Occipital lobe (tissue), 3 donors: ENCODE measurements at places on chromosomes 4 and X.

DNA sequence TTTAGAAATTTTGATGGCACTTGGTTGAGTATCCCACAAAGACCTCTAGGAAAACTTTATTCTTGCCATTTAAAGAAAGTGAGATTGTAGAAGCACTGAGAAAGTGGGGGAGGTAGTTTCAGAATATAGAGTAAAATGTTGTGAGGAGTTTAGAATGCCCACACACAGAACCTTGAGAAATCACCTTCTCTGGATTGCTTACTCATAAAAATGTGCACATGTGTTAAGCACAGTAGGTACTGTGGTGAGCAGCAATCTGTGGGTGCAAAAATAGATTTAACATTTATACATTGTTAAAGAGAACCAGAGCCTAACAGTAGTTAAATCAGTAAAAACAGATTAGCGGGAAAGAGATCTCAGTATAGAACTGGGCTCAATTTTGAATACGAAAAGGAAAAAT, 201.2 kb upstream of the NWD2 start:
- DNase-seq: no peak

- DNase-seq: no peak
Observed at GRCh38 chrX:133151336-133151735, 54.4 kb upstream of the USP26 start.

- DNase-seq: no peak
Observed at GRCh38 chr4:100826808-100827548, 309.2 kb upstream of the EMCN start.

DNA sequence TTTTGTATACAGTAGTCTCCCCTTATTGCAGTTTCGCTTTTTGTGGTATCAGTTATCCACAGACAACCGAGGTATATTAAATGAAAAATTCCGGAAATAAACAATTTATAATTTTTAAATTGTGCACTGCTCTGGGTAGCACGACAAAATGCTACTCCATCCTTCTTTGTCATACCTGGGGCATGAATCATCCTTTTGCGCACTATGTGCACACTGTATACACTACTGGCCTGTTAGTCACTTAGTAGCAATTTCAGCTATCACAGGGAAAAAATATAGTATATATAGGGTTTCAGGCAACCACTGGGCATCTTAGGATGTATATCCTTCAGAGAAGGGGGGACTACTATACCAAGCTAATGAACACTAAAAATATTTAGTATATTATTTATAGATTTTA, 198.8 kb upstream of the FAT4 start:
- no peak for DNase-seq

DNA sequence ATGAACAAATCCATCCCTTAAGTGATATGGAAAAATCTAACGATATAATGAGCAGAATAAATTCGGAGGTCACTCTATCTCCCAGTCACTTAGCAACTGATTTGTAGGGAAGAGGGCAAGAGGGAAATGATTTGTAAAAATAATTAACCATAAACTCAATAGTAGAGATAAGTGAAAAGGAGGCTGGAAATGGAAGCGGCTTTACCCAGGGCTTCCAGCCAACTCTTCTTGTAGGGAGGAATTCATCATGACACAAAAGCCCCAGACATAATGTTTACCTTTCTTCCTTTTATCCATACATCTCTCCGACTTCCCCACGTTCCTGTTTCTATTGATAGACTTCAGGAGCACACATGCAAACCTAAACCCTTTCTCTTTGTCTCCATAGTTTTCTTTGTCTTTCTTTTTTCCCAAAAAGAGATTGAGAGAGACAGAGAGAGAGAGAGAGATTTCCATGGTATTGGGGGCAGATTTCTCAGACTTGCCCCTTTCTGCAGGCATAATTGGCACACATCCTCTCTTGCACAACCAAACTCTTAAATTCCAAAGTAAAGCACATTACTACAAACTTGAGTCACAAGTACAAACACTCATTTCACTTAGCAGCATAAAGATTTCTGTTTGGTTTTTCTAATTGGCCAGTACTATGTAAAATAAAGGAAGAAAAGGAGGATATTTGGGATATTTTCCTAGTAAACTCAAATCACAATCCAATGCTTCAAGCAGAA, 140.9 kb downstream of the MAPK10 start:
- no peak for DNase-seq

- no peak for DNase-seq
Observed at GRCh38 chrX:148416931-148417330, 83.5 kb upstream of the AFF2 start.

GRCh38 chr4:143384381-143384994, 47.8 kb downstream of the GAB1 start:
- no peak for DNase-seq

- no peak for DNase-seq
Observed at GRCh38 chrX:68695206-68695845, 47.9 kb downstream of the STARD8 start.

GRCh38 chr4:87053802-87054767, 119.3 kb downstream of the AFF1 start:
- DNase-seq: no peak

GRCh38 chr4:41550308-41550707, 12.4 kb downstream of the LIMCH1 start:
- DNase-seq: no peak

- no peak for DNase-seq
Observed at GRCh38 chrX:39888730-39889129, 209.0 kb downstream of the BCOR start.

DNA sequence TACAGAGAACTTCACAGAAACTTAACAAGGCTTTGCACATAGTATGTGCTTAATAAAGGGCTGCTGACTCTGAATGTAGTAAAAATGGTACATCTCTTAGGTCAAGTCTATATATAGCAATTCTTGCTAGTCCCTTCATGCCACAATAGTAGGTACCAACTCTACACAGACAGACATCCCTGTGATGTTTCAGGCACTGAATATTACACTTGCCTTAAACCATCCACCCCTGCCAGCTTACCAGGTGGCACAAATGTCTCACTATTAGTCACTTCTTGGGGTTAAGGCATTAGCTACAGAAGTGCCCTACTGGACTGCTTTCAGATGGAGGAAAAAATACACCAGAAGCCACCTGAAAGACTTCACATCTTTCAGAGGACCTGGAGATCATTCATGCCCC, 86.3 kb upstream of the CITED1 start:
- DNase-seq: no peak

- no peak for DNase-seq
Observed at GRCh38 chr4:115275615-115276014, 162.2 kb upstream of the NDST4 start.

- DNase-seq: no peak
Observed at GRCh38 chrX:11899091-11899490, 141.1 kb downstream of the MSL3 start.

DNA sequence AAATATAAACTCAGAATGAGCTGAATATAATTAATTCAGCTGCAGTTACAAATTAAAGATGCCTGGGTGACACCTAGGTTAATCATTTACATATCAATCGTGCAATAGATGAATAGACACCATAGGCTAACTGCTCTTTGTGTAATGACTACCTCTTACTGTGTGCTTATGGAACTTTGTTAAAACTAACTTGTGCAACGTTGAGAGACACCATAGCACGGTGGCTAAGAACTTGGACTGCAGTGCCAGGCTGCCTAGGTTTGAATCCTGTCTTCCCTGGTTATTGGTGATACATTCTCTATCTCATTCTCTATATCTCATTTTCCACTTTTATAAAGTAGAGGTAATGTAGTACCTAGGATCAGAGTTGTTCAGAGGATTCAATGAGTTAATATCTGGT, 46.9 kb downstream of the SMAD1 start:
- no peak for DNase-seq

DNA sequence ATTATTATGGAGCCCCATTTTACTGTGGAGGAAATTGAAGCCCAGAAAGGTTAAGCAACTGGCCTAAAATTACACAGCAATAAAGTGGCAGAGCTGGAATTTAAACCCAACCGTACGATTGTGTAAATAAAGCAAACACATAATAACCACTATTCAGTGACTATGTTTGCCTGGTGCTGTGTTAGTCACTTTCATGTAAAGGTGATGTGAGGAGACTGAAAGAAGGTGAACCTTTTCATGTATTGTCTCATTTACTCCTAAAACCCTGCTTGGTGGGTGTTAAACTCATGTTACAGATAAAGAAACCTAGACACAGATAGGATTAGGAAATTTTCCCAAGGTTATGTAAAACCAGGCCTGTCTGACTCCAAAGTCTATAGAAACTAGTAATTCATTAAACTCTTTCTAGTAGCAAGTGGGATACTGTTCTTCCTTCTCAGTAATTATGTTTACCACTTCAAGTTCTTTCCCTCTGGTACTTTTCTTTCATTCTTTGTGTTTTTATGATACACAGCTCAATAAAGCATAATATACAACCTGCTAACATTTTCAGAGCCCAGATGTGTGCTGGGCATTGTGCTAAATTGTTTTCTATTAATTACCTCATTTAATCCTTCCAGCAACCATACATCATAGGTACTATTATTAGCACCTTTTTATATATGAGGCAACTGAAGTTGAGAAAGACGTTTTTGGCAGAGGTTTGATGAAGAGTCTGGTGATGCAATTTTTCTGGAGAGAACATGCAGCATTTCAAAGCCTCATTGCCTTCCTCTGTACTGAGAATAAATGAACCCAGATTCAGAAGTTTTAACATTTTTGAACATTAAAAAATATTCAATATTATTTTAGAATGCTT, 202.7 kb downstream of the SPRY1 start:
- DNase-seq: no peak

DNA sequence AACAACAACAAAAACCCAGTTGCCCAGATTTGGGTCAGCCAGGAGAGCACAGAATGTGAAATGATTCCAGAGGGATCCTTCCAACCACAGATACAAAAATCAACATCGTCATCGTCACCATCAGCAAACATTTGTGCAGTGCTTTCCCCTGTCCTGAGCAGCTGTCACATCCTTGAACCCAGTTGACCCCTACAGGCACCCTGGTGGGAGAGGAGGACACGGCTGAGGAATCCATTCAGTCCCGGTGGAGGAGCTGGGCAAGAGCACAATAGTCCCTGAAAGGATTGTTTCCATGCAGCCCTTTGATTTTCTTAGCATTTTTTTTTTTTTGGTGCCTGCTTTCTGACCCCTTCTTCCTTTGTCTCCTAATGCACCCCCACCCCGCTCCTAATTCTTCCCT, 37.1 kb upstream of the STX18 start:
- DNase-seq: no peak

GRCh38 chr4:147550626-147551246, 66.5 kb upstream of the TMEM184C start:
- no peak for DNase-seq

GRCh38 chr4:155582971-155583437, 83.6 kb upstream of the GUCY1A1 start:
- no peak for DNase-seq

DNA sequence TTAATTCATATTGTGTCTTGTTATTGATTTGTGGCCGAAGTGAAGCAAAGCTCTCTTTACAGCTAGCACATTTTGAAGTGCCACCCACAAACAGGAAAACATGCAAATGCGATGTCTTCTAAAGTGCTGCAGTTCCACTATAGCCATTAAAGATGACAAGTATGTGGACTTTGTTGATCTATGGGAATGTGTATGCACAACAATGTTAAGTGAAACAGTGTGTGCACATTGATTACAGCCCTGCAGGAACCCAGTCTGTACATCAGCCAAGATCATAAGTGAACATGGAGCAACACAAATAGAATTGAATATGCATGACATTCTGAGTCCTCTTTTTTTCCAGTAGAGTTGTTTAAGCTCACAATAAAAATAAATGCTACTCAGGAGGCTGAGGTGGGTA, 43.0 kb downstream of the TFDP3 start:
- no peak for DNase-seq
